ENCODE measurements at places on chromosomes 3 and 15. TPM values are rescaled to one million over a fixed set of nuclear protein-coding genes. Genes with fewer than 3 reads are reported as not detected.
A peak's percentile ranks its signal among the peaks of the same experiment; 100 is the strongest.

PLAAT1 gene
- total RNA-seq = 0.87 TPM

CAMK2N2 gene
- total RNA-seq = not detected

TEX55 gene
- total RNA-seq = not detected

DNA sequence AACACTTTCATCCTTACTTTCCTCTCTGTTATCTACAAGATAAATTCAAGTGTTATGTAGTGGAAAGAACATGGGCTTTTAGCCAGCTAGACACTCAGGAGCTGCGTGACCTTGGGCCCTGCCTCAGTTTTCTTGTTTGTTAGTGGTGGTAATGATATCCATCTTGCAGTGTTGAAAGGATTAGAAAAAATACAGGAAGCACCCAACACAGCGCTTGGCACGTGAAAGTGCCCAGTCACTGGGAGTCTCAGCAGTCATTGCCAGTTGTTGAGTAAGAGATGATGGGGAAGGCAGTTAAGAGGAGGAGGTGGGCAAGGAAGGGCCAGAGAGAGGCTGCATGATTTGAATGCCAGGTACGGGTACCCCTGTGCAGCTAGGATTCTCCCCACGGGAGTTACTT is 5.3 kb downstream of the PDIA5 start:
- no peak for DNase-seq

DNA sequence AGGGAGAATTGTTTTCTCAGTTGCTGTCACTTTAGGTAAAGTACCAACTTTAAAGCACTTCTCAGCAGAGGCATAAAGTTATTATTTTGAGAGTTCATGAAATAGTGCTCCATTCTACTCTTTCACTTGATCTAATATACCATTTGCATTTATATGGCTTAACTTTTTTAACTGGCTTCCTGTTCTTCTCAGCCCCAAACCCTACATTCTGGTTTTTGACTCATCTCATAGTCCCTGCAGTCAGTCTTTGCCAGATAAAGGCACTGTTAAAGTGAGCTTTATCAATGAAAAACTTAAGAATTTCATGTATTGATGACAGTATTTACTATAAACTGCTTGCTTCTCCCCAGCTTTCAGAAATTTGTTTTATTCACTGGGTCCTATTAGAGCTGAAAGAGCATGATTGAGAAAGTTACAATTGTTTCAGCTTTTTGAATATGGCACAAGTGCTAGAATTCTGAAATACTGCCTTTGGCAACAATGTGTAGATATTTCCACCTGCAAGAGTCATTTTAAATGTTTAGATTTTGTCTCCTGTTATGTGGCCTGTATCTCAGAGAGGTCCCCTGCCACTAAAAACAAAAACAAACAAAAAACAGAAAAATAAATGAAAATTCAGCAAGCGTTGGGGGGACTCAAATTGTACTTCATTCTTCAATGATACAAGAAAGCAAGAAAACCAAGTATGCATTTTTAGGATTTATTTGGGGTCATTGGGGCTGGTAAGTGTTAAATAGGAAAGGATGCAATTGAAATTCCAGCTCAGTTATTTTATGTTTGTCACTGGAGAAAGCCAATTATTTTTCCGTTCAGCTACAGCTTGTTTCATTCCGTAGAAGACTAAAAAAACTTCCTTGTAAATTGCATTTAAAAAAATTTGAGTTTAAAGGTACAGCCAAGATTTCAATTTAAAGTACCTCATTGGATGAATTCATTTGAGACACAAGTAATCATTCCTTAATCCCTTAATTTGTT is 28.6 kb downstream of the TGFBR2 start:
- no peak for DNase-seq

GRCh38 chr3:107589454-107589853 is 66.7 kb downstream of the BBX start:
- DNase-seq = no peak

DNA sequence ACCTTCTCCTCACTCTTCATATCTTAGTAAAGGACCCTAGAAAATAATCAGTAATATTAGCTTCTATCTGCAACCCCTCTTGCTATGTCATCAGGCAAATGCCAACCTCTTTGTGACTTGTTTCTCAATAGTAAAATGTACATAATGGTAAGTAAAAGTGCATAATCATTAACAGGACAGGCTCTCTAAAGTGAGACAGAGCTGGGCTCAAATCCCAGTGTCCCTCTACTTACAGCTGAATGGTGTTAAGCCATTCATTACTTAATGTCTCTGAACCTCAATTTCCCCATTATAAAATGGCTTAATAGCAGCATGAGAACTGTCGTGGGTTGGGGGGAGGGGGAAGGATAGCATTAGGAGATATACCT is 62.6 kb upstream of the ATP11B start:
- peak; percentile 13 for DNase-seq

- peak; percentile 20 for DNase-seq
Observed at GRCh38 chr3:42960282-42960681, 18.8 kb upstream of the GASK1A start.

- DNase-seq = no peak
Observed at GRCh38 chr3:141529256-141529655, 42.4 kb downstream of the RASA2 start.

DNA sequence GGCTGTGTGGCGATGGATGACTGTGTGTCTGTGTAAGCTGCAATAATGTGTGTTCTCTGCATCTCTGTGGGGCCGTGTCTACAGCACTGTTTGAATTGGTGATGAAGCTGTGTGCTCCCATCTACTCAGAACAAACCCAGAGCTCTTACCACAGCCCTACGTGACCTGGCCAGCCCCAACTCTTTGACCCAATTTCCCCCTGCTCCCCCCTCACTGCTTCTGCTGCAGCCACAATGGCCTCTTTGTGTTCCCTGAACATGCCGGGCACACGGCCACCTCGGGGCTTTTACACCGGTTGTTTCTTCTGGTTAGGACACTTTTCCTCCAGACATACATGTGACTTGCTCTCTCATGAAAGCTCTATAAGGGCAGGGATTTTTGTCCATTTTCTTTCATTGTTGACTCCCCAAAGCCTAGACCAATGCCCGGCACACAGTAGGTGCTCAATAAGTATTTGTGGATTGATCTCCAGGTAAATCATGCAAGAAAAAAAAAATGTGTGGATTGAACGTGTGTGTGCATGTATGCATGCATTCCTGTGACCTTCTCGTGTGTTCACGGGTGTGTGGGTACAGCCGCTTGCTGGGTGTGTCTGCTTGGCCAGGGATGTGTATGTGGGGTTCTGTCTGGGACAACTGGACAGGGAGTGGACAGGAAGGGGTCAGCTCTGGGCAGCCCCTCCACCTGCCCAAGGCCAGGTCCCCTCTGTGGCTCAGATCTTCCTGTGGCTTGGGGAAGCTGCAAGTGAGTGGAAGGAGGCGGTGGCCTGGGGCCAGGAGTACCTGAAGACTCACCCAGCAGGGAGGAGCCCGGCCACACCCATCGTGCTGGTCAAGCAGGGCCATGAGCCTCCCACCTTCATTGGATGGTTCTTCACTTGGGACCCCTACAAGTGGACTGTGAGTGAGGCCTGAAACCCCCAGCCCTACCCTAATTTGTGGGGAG is 14.8 kb downstream of the VILL start:
- no peak for DNase-seq

DNA sequence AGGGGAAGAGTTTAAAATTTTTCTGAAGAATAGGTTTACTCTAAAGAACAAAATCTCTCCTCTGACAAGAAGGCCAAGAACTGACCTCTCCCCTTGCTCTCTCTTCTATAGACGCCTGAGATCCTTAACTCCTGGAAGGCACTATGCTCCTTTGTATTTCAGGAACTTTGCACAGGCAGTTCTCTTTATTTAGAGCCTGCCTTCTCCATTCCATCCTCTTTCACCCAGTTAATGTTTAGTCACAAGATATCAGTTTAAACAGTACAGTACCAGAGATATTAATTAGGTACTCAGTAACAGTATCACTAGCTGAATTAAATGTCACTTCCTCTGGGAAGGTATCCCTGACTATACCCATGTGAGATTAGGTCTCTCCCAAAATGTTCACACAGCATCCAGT is 33.5 kb downstream of the HERC1 start:
- DNase-seq = no peak

DNA sequence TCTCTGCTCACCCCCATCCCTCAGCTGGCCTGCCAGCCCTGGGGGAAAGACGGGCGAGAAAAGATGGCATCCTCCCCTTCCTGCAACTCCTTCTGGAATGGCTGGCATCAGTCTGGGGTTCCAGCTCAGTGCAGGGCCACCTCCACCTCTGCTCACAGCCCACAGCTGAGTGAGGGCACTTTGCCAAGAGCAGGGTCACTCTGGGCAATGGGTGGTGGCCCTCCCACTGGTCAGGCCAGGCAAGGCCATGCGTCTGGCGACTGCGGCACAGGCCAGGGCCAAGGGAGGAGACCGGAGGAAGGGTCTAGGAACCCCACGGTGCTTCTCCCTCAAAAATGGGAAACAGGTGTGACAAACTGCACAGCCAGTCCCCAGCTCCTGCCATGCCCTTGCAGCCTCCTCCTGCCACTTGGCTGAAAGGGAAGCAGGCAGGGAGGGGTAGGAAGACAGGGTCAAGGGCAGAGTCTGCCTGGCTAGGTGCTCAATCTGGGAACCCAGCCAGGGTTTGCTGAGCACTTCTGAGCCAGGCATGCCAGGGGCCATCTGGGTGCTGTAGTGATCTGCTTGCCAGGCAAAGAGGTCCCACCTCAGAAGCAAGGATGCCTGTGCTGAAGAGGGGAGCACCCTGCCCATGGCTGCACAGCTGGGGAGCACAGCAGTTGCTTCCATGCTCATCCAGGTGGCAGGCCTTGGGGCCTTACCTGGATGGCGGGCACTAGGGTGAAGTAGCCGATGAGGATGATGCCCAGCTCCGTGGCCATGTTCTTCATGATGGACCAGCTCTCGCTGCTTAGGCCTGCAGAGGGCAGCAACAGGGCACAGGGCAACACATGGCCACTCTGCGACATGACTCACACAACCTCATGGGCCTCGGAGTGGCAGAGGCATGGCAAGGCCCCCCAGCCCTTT is 41.2 kb downstream of the PTPN23 start:
- no peak for DNase-seq

GRCh38 chr3:109081746-109082510 is 36.0 kb downstream of the MORC1 start:
- DNase-seq = peak; percentile 70

DNA sequence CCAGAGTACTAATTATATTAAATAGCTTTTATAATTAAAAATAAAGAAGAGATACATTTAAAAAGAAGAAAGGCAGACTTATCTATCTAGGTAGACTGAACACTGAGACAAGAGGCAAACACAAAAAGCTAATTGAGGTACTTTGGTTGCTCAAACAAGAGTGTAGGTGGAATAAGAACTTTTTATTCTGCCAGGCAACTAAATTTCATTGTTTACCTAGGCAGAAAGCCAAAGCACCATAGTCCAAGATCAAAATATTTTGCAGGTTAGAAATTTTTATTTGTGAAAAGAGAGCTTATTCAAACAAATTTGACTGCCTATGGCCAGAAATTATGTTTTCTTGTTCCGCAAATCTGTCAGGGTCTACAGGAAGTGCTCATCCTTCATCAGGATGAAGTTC is 499.6 kb upstream of the GBE1 start:
- no peak for DNase-seq

All from hepatocyte (in vitro differentiated cells).